SK-MEL-5 (cell line): ENCODE measurements at places on chromosomes 4 and X. TPM values are rescaled to one million over a fixed set of nuclear protein-coding genes. Genes with fewer than 3 reads are reported as not detected.

DNA sequence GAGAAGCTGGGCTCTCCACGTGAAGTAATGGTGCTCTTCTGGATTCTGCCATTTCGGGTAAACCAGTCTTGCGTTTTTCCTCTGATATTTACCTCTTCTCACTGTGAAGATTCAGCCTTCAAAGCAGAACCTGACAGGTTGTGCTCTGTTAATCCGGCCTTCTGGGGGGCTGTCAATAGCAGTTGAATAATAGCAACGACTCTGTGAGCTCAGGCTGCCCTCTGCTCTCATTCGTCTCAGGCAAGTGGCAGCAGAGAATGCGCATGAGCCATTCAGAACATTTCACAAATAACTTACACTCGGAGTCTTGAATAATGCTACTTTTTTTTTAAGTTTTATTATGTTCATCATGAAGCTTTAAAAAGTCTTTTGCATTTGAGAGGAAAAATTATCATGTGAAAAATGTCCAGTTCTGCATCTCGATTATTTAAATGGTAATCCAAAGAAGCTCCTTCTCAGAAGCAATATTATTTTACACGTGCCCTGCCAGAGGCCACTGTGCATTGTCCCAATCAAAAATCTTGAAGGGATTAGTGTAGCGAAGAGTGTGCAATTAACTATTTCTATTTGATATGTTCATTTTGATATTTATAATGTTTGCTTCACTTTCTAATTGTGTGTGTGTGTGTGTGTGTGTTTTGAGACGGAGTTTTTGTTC is 354.2 kb upstream of the FAT1 start:
- no peak for DNase-seq

Gene TCEAL4
- total RNA-seq: 79.6 and 83.2 TPM in 2 replicates

DNA sequence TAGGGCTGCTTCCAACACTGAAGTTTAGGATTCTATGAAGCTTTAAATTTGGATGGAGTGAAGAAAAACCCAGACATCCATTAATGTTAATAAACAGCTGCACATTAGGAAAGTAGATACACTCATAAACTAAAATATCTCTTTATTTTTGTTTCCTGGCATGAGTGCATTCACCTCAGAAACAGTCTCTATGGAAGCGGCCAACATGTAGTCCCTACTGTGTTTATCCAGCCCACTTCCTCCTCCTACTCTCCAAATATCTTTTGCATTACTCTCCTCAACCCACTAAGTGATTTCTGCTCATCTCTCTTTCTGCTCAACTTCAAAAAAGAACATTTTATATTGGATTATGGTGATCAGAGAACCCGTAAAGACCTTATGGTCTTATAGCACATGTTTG is 180.3 kb upstream of the MXRA5 start:
- no peak for DNase-seq

- peak; percentile 80 for DNase-seq
Observed at GRCh38 chr4:124206779-124207605, 505.5 kb downstream of the ANKRD50 start.

- DNase-seq: peak; percentile 80
Observed at GRCh38 chrX:13863324-13863723, 46.4 kb upstream of the GPM6B start.

- DNase-seq: no peak
Observed at GRCh38 chr4:185212581-185212980, 3.2 kb downstream of the SNX25 start.

Gene HPGD
- 9.5 and 10.4 TPM in 2 replicates for total RNA-seq

GRCh38 chr4:102105983-102106382 is 239.3 kb downstream of the SLC39A8 start:
- DNase-seq: no peak

GRCh38 chr4:155582971-155583437 is 83.6 kb upstream of the GUCY1A1 start:
- peak; percentile 64 for DNase-seq

Gene CLOCK
- total RNA-seq: 11.3 and 17.7 TPM in 2 replicates

DNA sequence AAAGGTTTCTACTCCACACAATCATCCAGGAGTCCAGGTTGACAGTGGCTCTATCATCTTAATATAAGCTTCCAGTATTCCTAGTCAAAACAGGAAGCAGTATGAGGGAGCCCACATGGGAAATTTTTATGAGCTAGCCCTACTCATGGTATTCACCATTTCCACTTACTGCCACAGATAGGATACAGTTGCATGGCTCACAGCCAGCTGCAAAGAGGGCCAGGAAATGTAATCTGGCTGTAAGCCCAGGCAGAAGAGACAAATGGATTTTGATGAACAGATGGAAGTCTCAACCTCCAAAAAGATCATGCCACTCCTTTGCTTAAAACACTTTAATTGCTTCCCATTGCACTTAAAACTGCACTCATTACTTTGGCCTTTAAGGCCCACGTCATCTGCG is 150.6 kb downstream of the ADAMTS3 start:
- peak; percentile 69 for DNase-seq

DNA sequence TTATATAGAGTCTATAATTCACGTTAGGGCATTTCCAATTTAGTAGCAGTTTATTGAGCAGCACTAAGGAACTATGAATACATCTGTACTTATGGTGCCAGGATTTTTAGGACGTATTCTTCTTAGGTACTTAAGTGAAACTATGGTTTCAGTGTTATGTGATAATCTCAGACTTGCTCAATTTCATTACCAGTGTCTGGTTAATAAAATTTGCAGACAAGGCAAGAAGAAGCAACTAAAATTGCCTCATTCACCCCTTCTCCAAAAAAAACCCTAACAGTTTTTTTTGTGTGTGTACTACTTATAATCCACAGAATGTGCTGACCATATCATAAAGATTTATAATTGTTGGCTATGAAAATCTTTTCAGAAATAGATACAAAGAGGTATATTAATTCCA is 6.0 kb upstream of the CXCL10 start:
- no peak for DNase-seq

DNA sequence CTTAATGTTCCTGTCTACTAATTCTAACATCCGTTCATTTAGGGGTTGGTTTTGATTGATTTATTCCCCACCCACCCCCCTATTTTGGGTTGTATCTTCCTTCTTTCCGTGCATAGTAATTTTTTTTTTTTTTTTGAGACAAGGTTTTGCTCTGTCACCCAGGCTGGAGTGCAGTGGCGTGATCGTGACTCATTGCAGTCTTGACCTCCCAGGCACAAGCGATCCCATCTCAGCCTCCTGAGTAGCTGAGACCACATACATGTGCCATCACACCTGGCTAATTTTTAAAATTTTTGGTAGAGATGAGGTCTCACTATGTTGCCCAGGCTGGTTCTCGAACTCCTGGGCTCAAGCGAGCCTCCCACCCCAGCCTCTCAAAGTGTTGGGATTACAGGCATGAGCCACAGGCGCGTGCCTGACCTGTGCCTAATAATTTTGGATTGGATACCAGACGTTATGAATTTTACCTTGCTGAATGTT is 79.9 kb downstream of the ZFX start:
- DNase-seq: peak; percentile 27

DNA sequence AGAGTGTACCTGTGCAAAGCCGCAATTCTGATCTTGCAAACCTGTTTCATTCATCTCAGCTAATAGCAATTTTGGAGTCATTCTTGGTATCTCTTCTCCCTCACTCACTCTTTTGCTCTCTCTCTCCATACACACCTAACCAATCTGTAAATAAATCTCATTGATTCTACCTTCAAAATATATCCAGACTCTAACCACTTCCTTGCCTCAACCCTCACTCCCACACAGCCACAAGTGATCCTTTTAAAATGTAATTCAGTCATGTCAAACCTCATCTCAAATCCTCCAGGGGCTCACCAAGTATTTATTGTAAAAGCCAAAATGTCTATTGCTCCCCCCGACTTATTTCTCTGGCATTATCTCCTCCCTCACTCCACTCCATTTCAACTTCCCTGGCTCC is 51.7 kb upstream of the SLC10A4 start:
- DNase-seq: no peak

Gene GPC4
- 3.2 and 3.6 TPM in 2 replicates for total RNA-seq

DNA sequence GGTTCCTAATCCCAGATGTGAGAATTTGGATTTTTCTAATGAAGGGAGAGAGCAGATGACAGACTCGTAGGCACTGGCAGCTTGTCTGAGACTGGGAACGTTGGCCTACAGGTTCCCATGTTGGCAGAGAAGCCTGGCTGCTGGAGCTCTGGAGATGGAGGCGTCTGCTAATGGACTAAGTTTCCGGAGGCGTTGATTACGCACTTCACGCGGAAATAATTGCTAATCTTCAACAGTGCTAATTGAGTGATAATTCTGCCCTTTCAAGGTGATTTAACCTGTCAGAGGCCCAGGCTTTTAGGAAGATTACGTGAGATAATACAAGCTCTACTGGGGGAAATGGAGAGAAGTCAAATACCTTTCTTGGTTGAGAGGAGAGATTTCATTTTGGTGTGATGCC is 77.4 kb downstream of the PSAPL1 start:
- DNase-seq: no peak

Gene ADGRG4
- not detected in 2 replicates for total RNA-seq

Gene AIFM1
- 71.0 and 77.5 TPM in 2 replicates for total RNA-seq

Gene SAGE1
- total RNA-seq: 20.4 and 22.8 TPM in 2 replicates

Gene NUP62CL
- total RNA-seq: 4.5 and 4.6 TPM in 2 replicates

DNA sequence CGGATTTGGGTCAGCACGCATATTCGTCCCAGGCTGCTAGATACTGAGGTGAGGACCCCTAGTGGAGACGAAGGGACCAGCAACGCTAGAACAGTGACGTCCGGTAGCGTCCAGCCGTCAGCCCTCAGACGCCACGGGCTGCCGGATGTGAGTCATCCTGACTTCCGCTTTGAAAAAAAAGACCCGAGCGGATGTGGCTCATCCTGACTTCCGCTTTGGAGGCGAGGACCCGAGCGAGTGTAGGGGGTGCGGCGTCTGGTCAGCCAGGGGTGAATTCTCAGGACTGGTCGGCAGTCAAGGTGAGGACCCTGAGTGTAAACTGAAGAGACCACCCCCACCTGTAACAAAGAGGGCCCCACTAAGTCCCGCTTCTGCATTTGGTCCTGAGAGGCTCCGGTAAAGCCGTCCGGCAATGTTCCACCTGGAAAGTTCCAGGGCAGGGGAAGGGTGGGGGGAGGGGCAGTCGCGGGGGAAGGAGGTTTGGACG is at the start of gene MAGEB2:
MAGEB2 (plus strand) TSS at position 207 of the 487 bp plus-strand sequence. CDS start 3,018 bp downstream, outside the sequence.
- peak; percentile 61 for DNase-seq

Gene CPZ
- not detected in 2 replicates for total RNA-seq

GRCh38 chrX:20352504-20352903 is 85.8 kb upstream of the RPS6KA3 start:
- no peak for DNase-seq

DNA sequence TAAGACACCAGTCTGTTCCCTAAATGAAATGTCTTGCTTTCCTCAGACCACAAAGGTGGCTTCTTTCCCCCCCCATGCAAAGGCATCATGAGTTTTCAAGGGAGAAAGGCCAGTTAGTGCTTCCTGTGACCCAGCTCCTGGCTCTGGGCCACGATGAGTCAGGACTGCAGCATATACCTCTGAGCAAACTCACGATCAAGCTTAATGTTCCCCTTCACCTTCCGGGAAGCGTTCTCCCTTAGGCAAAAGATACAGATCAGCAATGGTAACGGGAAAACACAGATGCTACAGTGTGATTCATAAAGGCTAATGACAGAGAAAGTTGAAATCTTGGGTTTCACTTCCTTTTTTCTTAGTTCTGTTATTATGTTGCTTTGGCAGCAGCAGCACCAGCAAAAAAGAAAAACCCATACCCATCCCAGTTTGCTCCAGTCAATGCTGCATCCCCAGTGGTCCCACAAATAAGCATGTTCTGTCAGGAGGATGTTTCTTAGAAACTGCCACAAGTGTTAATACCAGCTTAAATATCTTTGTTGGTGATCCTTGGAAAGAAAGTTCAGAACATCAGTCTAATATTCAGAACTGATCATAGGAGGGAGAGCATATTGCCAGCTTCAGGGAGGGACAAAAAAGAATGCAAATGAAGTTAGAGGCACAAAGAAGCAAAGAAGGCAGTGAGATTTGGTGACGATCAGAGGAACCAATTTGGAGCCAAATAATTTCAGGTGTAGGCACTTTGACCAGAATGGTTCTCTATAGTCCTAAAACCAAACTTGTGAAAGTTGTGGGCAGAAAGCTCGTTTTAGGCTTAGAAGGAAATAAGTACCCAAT is 41.2 kb downstream of the LONRF3 start:
- DNase-seq: peak; percentile 69

Gene TRO
- total RNA-seq: 12.4 and 13.4 TPM in 2 replicates

DNA sequence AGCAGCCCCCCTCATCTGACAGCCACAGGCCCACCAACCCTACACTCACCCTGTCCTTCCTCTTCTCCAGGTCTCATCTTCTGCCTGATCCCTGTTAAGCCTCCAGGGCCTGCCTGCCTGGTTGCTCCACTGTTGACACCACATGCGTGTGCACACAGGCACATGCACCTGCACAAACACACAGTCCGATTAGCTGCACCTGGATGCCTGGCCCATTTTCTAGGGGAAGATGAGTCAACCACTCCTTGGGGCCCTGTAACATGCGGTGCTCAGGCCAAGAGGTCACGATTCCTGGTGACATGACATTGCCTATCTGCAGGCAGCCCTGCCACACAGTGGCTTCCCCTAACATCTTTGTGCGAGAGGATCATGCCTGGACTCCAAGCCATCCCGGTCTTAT is 498.4 kb downstream of the BCOR start:
- DNase-seq: no peak

Gene ATP1B4
- total RNA-seq: not detected in 2 replicates

Gene XK
- total RNA-seq: 0.08 and 0.26 TPM in 2 replicates

DNA sequence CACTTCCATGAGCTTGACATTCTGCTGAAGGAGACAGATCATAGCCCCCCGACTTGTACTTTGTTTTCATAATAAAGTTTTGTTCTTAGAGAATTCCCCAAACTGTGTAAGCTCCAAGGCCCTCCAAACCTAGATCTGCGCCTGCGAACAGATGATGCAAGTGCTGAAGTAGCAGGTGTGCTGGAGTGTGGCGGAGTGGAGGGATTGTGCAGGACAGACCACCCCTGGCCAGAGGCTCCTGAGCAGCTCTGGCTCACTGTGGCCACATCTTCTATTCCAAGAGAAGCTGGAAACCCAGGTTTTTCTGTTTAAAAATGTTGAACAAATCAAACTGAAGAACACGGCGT is 46.4 kb downstream of the TBC1D14 start:
- no peak for DNase-seq

DNA sequence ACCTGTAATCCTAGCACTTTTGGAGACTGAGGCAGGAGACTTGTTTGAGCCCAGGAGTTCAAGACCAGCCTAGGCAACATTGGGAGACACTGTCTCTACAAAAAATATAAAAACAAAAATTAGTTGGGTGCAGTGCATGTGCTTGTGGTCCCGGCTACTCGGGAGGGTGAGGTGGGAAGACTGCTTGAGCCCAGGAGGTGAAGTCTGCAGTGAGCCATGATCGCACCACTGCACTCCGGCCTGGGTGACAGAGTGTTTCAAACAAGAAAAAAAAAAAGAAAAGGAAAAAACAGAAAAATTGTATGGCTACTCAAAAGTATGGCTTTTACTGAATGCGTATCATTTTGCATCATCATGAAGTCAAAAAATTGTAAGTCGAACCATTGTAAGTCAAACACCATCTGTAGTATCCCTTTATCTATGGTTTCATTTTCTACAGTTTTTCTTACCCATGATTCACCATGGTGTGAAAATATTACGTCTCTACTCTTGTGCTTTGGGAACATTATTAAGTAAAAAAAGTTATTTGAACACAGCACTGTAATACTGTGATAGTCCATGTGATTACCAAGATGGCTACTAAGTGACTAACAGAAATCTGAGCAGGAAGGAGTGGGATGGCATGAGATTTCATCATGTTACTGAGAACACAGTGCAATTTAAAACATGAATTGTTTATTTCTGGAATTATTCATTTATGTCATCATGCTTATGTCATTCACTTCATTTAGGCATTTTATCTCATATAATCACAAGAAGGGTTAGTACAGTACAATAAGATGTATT is 26.5 kb upstream of the MANBA start:
- no peak for DNase-seq

Gene RNF150
- total RNA-seq: 15.3 and 16.3 TPM in 2 replicates
